Esophagus muscularis mucosa (tissue), 4 donors: ENCODE measurements at places on chromosomes 16 and 17. TPM values are rescaled to one million over a fixed set of nuclear protein-coding genes. Genes with fewer than 3 reads are reported as not detected.

The DHODH gene
- 4.2 TPM for total RNA-seq

The CLEC18C gene
- total RNA-seq, result 0.58 TPM

The NPB gene
- total RNA-seq, result 1.8 TPM

The HBA1 gene
- total RNA-seq, result 98.6 TPM

The ASGR1 gene
- not detected for total RNA-seq

The GPR179 gene
- total RNA-seq, result not detected

The KIAA0753 gene
- total RNA-seq, result 53.9 TPM

The CISD3 gene
- 10.1 TPM for total RNA-seq

The MYADML2 gene
- total RNA-seq, result not detected

The IL21R gene
- total RNA-seq, result 0.50 TPM

The TK2 gene
- 26.6 TPM for total RNA-seq

The CIITA gene
- total RNA-seq, result 7.8 TPM

The SPIRE2 gene
- total RNA-seq, result 7.2 TPM

The KRTAP17-1 gene
- total RNA-seq, result not detected

The CORO6 gene
- 47.5 TPM for total RNA-seq

The KRT20 gene
- not detected for total RNA-seq

The NXPH3 gene
- 22.0 TPM for total RNA-seq

The GPRC5C gene
- 23.6 TPM for total RNA-seq

The DRC3 gene
- 4.2 TPM for total RNA-seq

The OTOA gene
- not detected for total RNA-seq
